ENCODE measurements at places on chromosomes 13 and 19.

- no peak for DNase-seq
Observed at GRCh38 chr13:79056706-79057105, 349.3 kb downstream of the RBM26 start.

DNA sequence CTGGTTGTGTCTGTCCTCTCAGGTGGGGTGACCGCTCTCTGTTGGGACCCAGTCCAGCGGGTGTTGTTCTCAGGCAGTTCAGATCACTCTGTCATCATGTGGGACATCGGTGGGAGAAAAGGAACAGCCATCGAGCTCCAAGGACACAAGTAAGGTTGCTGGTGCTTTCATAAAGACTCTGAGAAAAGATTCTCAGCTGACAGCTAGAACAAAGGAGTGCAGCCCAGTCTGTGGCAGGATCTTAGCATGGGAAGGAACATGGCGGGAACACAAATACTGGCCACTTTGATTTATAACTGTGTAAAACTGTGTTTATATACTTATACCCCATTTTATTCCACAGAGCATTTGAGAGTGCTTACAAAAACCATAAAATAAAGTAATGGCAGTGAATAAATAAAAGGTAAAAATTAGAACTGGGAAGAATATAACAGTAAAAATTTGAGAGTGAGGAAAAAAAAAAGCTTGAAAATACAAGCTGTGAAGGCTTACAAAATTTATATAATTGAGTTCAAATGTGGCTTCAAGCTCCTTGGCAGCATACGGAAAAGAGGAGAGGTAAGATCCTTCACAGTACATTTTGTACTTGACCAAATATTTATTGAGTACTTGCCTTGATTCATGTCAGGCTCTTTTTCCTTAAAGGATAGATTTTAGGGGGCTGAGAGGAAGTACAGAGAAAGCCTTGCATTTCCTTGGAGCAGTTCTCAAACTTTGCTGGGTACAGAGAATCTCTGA, 64.8 kb downstream of the DHRS12 start:
- no peak for DNase-seq

DNA sequence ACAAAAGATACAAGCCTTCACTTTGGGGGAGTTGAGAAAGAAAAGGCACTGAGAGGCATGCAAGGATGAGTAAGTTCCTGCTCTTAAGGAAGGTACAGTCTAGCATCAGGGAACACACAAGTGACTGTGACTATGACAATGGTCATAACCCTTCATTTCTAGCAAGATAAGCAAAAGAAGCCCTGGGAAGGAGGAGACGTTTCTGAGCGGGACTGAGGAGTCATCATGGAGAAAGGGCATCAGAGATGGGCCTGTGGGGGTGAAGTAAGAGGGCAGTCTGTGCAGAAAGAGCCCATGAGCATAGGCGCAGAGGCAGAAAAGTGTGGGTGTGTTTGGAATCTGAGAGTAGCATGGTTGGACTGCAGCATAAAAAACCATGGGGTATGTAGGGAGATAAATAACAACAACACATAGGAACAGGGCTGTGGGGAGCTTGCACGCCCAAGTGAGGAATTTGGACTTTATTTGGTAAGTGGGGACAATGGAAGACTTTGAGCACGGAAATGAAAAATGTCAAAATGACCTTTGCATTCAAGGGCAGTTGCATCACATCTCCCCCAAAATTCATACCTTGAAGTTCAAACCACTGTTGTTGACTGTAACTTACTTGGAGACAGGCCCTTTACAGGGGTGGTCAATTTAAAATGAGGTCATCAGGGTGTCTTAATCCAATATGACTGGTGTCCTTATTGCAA, 86.7 kb downstream of the MBNL2 start:
- DNase-seq: no peak

- no peak for DNase-seq
Observed at GRCh38 chr19:16497042-16497441, 848 bp downstream of the C19orf44 start.

DNA sequence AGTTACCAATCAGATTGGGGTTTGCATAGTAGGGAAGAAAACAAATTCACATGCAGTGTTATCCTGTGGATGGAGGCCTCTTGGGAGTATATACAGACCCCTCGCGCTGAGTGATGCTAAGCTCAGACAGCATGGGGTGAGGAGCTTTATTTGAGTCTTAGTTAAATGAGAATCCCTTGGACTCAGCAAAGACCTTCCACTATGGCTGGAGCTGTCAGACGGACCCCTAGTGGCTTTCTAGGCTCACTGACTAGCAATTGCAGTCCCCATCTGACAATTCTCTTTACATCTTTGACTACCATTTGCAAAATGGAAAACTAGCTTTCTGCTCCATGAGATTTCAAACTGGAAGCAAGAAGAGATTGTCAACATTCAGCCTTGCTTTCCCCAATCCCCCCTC, 90.4 kb downstream of the STOML3 start:
- DNase-seq: no peak

DNA sequence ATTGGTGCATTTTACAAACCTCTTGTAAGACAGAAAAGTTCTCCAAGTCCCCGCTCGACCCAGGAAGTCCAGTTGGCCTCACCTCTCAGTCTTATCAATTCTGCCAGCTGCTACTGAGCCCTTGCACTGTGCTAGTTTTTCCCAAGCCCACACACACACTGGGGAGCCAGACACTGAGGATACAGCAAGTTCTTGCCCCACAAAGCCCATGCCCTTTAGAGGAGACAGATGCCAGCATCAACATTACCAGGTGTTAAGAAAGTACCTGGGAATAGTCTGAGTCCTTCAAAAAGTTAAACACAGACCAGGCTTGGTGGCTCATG, 175.0 kb downstream of the PTPRS start:
- no peak for DNase-seq

DNA sequence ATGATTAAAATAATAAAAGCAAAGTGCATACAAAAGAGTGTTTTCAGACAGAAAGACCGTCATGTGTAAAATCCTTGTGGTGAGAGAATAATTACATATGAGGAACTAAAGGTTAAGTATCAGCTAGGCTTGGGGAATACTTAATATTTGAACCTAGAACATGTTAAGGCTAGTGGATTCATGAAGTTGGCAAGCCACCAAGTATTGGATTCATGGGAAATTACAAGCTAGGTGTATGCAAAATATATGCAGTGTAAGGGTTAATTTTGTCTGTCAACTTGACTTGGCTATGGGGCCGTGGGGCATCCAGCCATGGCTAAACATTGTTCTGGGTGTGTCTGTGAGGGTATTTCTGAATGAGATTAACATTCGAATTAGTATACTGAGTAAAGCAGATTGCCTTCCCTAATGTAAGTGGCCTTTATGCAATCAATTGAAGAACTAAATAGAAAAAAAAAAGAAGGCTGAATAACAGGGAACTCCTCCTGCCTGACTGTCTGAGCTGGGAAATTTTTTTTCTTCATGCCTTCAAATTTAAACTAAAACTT, 533.5 kb upstream of the KLF12 start:
- DNase-seq: no peak

DNA sequence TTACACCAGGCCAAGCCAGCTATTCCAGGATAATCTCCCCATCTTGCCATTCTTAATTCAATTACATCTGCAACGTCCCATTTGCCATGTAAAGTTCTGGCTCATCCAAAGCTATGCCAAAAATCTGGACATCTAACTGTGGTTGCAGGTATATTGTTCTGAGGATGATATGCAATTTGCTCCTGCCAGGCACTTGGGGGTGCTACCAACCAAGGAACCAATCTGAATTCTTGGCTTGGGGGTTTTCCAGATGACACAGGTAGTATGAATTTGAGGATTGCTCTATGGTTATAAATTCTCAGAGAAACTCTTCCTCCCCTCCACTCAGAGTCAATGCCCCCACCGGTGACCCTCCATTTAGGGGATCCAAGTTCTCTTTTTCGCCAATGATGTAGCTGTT, 33.0 kb downstream of the CRYL1 start:
- DNase-seq: no peak

DNA sequence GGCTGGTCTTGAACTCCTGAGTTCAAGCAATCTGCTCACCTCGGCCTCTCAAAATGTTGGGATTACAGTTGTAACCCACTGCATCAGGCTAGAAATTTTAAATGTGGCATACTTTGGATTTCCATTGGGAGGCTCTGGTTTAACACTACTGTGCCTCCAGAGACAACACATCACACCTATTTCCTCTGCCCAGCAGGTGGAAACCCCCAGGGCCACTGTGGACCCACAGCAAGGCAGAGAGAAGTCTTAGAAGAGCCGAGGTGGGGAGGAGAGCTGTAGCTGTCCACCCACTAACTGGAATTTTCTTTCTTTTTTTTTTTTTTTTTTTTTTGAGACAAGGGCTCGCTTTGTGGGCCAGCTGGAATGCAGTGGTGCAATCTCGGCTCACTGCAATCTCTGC, 39.4 kb downstream of the IER2 start:
- DNase-seq: no peak

- no peak for DNase-seq
Observed at GRCh38 chr13:99737481-99738245, 233.9 kb downstream of the ZIC5 start.

- no peak for DNase-seq
Observed at GRCh38 chr13:76129305-76130000, 493.3 kb downstream of the LMO7 start.

DNA sequence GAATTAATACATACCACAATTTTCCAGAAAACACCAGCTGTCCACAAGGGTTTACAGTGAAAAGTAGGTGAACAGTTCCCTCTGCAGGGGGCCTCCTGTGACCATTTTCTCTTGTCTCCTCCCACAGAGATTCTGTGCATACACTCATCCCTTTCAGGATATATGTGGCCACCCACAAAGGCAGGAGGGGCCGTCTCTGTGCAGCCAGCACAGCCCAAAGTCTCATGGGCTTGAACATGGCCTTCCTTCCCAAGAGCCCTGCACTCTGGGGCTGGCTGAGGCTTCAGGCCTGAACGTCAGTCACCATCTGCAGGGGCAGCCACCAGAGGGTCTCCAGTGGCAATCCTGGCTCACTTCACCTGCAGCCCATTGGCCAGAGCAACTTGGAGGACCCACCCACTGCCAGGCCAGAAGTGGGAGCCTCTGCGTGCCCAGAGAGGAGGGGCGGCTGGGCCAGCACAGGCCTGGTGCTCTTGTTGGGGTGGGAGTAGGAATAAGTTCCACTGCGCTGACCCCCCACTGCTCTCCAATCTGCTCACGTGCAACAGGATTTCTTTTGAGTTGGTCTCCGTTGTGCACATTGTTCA, 25.1 kb downstream of the TMEM161A start:
- no peak for DNase-seq

GRCh38 chr19:1626417-1627010, 21.3 kb upstream of the UQCR11 start:
- no peak for DNase-seq

GRCh38 chr13:90541346-90541745, 806.1 kb upstream of the MIR17HG start:
- DNase-seq: no peak

DNA sequence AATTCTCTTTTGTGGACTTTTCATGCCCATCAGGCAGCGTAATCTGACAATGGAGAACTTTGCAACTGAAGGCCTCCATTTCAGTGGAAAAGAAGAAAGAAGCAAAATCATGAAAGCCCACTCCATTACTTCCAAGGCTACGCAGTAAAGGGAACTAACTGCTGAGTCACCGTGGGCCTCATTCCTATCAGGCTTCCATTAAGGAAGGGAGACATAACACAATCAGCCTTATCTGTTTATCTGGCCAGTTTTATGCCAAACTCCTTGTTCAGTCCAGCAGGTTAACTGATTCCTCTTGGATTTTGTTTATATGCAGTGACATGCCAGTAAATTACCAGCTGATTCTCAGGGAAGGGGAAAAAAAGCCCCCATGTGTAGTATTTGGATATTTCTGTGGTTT, 56.8 kb upstream of the KATNAL1 start:
- DNase-seq: no peak

DNA sequence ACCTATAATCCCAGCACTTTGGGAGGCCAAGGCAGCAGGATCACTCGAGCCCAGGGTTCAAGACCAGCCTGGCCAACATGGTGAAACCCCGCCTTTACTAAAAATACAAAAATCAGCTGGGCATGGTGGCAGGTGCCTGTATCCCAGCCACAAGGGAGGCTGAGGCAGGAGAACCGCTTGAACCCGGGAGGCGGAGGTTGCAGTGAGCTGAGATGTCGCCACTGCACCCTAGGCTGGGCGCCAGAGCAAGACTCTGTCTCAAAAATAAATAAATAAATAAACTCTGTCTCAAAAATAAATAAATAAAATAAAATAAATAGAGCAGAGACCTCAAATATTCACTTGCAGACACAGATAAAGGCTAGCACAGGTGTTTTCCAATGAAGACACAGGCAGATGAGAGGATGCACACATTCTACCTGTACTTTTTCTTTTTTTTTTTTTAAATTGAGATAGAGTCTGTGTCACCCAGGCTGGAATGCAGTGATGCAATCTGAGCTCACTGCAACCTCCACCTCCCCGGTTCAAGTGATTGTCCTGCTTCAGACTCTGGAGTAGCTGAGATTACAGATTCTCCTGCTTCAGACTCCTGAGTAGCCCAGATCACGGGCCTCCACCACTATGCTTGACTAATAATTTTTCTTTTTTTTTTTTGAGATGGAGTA, 2.7 kb upstream of the RPS16 start:
- no peak for DNase-seq

DNA sequence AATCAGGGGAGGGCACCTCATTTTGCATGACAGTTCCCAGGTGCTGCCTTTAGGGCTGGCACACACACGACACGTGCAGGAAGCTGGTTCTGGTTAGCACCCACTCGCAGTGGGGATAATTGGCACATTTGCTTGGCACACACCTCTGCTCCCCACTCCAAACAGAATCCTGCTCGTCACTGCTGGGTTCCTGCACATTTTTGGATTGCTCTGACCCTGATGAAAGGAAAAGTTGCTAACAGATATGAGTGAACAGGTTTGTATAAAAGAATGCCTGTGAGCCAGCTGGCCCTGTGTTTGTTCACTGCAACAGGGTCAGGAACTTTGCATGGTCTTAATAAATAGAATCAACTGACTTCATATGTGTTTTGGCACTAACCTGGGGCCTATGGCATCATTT, 1500.4 kb downstream of the EFNB2 start:
- DNase-seq: no peak

DNA sequence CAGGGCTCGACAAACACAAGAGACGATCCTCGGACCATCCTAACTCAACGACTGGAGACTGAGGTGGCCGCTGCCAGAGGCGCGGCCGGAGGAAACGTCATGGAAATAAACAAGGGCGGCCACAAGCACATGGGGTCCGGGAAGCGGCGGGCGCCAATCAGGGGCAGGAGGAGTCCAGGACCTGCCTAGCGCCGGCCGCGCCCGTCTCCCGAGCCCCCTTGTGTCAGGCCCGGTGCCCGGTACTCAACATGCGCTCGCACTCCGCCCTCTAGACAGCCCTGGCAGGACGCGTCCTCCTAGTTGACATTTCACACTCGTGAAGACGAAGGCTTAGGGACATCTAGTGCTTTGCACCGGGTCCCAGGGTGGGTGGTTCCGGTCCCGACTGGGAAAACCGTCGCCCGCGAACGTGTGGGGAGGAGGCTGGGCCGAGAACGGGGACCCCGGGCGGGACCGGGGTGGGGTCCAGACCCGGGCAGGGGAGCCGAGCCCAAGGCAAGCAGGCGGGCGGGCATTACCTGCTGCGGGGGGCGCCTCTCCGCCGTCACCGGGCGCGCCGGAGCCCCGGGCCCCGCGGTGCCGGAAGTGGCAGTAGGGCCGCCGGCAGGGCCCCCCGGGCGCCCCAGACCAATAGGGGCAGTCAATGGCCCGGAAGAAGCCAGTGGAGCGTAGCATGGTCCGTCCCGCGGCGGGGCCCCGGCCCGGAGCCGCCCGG, 442 bp downstream of the REXO1 start:
- DNase-seq: no peak

- peak; percentile 32 for DNase-seq
Observed at GRCh38 chr19:51097166-51097738, 11.0 kb downstream of the CTU1 start.

GRCh38 chr19:33385956-33386355, 12.4 kb downstream of the CEBPG start:
- DNase-seq: no peak

- no peak for DNase-seq
Observed at GRCh38 chr19:23978068-23978467, 63.4 kb downstream of the ZNF726 start.
